ENCODE measurements at places on chromosomes 4 and X.

DNA sequence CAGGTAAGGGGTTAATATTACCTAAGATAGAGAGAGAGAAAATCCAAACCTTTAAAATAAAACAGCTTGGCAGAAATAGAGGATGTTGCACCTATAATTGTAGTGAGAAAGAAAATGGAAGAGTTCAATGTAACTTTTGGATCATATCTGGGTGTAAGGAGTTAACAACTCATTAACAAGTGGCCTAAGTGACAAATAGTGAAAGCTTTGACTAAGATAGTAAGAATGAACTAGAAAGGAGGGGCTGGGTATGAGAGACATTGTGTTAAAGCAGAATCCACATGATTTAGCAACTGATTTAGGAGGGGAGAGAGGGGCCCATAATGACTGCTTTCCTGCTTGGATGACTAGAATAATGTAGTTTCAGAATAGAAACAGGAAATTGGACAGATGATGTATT, 761.0 kb downstream of the IL1RAPL1 start:
- DNase-seq: no peak

- no peak for DNase-seq
Measured at GRCh38 chr4:112951362-112952312, 97.8 kb upstream of the ANK2 start.

DNA sequence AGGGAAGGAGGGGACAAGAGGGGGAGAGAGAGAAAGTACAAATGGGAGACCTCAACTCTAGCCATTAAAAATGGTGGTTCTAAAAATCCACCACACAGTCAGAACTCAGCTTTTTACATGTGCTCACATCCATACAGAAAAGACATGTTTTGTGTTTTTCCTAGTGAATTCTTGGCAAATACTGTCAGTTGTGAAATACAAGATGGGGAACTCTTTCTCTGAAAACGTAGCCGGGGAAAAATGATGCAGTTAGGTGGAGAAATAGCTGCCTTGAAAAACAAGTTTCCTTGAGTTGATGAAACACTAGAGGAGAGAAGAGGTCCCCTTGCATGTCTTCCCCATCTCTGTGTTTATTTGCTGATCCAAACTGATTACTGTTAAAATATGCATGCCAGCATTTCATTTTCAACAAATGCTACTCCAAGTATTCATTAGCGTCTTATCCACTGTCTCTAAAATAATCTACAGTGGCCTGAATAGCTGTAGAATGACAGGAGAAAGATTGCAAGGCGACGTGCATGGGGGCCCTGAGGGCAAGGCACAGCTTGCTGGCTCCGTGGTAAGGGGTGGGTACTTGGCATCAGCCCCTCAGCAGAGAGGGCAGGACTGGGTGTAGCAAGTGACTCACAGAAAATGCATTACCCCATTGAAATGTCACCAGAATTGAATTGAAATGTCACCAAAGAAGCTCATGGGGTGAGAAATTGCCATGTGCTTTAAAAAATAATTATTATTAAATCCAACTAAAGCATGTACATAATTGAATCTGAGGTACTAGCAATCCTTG, 48.1 kb upstream of the TBL1X start:
- DNase-seq: no peak

DNA sequence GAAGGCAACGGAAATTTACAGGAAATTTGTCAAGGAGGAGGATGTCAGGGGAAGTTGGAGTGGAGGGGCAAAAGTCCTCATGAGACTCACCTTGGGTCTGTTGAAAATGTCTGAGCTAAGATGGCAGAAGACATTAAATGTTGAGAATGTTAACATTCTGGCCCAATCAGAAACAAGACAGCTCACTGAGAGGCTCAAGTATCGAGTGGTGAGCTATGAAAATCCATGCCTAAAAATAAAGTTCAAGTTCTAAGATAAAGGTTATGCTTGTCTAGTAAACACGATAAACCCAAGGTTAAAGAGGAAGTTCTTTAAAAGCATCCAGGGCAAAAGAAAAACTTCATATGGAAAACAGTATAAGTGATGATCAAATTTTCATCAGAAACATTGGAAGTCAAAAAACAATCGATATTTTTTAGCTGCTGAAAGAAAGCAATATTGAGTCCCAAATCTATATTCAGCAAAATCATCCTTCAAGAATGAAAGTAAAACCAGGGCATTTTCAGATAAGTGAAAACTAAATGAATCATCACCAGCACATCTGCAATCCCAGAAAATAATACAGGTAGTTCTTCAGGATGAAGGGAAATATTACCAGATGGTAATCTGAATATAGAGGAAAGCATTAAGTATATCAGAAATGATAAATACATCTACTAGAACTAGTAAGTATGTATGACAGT, 462.4 kb downstream of the TLL1 start:
- DNase-seq: no peak

DNA sequence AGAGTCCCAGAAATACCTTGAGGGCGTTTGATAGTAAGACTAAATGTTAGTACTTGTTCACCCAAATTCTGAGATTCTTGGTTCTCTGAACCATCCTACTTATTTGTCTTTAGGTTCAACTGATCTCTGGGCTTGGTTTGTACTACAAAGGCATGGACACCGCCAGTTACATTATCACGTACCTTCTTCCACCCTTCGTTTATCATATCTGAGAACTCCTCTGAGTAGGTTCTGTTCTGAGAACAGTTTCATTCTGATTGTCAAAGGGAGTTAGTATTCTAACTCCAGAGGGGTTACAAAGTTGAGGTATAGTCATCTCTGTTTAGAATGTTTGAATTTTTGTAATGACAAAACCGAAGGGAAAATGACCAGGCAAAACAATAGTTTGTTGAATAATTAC, 19.3 kb downstream of the ZFX start:
- DNase-seq: no peak

- no peak for DNase-seq
Measured at GRCh38 chr4:147955827-147956558, 224.1 kb downstream of the ARHGAP10 start.

- no peak for DNase-seq
Measured at GRCh38 chr4:119210775-119211174, 1.7 kb upstream of the USP53 start.

DNA sequence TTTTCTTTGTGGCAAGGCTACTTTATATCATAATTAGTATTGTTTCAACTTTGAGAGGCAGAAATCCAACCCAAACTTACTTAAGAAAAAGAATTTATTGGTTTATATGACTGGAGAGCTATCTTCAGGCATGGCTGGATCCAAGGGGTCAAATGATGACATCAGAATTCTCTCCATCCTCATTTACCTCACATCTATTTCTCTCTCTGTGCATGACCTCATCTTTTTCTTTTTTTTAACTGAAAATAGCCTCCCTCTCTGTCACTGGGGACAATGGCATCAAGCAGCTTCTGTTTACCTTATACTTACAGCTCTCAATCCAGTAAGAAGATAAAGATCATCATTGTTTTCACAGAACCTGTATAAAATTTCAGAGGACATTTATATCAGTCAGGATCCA, 12.0 kb upstream of the EXOC1L start:
- no peak for DNase-seq

GRCh38 chr4:176638992-176639391, 153.7 kb downstream of the VEGFC start:
- DNase-seq: no peak

- no peak for DNase-seq
Measured at GRCh38 chrX:155389634-155390033, 7.7 kb downstream of the F8A2 start.

DNA sequence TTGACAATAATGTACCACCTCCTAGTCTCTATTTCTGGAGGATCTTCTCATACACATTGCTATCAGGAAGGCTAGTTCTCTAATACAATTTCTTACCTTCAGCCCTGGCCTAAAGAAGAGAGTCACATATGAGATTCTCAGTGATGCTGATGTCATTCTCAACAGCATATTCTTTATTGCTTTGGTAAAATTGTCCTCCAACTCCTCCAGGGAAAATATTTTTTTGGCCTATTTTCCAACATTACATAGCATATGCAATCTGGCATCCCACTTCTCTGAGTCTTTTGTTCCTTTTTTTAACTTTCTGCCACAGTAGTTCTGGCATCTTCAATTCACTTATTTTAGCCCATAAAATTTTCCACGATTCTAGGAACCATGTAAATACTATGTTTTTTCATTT, 2363.1 kb downstream of the ARAP2 start:
- DNase-seq: no peak

- DNase-seq: no peak
Measured at GRCh38 chr4:112083587-112084347, 61.5 kb upstream of the FAM241A start.

GRCh38 chr4:15253349-15253748, 174.5 kb upstream of the C1QTNF7 start:
- DNase-seq: no peak

DNA sequence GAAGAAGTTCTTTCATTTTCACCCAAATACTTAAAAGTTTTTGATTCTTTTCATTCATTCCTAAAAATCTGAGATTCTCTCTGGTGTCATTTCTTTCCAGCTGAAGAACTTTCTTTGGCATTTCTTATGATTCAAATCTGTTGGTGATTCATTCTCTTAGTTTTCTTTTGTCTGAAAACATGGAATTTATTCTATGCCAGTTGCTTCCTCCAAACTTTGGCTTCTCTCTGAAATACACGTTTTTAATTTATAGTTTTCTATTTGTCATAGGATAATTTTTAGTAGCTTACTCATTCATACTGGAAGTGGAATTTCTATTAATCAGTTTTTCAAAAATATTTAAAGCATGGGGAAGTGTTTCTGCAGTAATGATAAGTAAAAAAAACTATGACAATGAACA, 1012.0 kb downstream of the RPA4 start:
- DNase-seq: no peak

- DNase-seq: peak; percentile 46
Measured at GRCh38 chr4:185941461-185941860, 127.5 kb upstream of the TLR3 start.

- peak; percentile 30 for DNase-seq
Measured at GRCh38 chr4:87220094-87220822, at the start of gene KLHL8. TSS of gene KLHL8 (minus strand) at chr4:87220618. CDS start at chr4:87195539, 25,079 bp downstream.

DNA sequence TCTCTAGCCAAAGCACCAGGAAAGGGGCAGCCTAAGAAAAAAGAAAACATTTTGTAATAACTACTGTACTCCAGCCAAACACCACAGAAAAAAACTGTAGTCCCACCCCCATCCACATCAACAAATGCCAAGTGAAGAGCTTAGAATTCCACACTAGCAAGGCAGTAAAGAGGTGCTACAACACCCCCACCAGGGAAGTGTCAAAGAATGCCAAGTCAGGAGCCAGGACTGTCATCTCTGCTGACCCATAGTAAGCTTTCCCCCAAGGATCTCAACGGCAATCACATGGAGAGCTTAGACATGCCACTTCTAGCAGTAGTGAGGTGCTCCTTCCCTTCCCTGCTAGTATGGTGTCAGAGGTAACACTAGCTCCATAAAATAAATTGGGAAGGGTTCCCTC, 34.4 kb upstream of the CCDC160 start:
- no peak for DNase-seq

- DNase-seq: no peak
Measured at GRCh38 chr4:33400504-33400903, 2680.3 kb downstream of the PCDH7 start.

DNA sequence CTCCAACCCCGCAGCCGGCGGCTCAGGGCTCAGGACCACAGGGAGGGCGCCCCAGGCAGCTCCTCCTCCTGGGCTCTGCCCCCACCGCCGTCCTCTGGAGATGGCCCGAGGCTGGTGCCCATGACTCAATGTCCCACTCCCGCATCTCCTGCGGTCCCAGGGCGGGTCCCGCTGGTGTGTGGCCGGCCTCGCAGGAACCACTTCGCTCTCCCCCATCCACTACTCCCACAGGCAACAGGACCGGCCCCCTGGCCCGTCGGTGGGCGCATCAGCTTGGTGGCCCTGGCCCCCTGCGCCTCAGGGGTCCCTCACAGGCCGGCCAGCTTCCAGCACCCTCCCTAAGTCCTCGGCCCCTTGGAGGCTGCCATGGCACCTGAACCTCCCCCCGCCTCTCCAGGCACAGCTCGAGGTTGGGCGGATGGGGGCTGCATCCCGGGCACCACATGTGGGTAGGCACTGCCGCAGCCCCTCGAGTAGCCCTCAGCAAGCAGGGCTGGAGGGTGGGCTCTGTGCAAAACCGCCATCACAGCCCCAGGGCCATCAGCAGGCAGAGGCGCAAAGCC, 22.8 kb upstream of the SPON2 start:
- no peak for DNase-seq

DNA sequence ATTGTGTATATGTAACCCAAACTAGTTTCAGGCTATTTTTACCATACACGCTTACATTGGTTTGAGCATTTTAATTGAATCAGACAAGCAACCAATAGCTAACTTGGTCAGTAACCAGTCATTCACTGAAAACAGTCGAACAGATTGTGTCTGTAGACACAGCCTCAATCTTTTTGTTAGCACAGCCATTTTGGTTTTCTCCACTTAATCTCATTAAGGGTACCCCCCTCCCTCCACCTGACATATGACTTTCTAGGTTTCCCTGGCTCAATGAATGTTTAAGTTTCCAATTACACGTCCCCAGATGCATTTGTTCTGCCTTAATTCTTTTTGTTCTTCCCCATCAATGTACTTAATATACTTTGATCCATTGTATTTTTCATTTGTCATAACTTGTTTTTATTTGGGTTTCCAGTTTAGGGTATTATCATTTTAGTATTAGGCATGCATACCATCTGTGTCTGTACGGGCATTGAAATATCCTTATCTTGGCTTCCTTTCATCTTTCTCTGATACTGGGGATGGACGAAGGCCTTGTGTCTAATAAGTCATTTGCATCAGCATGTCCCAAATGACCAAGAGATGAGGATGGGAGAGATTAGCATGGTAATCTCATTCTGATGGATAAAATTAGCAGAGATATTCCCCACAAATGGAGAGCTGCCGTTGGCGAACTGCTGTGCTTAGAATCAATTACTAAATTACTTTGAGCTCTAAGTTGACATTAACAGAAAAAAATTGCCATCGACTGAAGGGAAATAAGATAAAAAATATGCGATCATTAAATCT, 35.9 kb upstream of the PHOX2B start:
- DNase-seq: no peak

GRCh38 chr4:108492816-108493595, 127.4 kb upstream of the RPL34 start:
- DNase-seq: no peak

DNA sequence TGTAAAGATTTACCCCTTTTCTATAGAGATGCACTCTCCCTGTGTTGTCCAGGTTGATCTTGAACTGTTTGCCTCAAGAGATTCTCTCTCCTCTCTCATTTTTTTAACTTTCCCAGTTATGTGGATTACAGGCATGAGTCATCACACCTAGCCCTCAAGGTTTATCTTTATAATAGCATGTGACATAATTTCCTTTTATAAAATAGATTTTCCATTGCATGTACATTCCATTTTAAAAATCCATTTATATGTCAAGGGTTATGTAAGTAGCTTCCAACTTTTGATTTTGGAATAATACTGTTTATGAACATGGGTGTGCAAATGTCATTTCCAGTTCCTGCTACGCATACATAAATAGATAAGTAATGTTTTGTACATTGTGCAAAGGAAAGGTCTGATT, 20.6 kb downstream of the ZNF721 start:
- DNase-seq: no peak
